ENCODE measurements at places on chromosomes 7 and 10.

GRCh38 chr10:63421591-63421990 lies 44.2 kb downstream of the JMJD1C start:
- no peak for DNase-seq

DNA sequence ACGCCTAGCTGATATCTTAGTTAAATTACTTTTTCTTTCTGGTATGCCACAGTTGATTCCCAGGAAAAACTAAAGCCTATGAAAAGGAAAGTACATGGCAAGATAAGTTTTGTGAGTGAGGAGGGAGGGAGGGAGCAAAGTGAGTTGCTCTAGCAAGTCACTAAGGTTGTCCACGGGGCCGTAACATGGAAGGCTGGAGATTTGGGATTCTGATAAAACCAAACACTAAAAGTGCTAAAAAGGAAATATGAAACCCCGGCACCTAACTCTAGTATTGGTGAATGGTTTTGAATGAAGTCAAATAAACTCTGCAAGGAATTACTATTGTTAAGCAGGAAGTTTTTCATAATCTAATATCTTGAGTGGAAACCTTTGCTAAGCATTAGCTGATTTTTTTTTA lies 1.7 kb downstream of the AGR2 start:
- DNase-seq: no peak

DNA sequence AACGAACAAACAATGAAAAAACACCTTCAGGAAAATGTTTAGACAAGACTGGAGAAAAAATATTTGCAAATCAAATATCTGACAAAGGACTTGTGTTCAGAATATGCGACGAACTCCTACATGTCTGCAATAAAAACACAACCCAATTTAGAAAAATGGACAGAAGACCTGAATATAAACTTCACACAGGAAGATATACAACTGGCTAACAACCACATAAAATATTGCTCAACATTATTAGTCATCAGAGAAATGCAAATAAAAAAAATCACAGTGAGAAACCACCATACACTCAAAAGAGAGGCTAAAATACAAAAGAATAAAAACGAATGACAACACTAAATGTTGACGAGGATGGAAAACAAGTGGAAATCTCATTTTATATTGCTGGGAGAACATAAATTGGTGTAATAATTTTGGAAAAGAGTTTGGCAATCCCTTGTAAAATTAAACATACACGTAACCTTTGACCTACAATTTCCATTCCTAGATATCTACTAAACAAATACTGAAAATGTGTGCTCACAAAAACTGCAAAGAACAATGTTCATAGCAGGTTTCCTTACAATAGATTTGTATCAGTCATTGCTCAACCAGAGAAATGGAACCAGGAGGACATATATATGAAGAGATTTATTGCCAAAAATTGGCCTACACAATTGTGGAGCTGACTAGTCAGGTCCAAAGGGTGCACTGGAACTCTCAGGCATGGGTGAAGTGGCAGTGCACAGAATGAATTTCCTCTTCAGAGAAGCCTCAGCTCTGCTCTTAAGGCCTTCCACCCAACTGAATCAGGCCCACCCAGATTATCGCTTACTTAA lies 82.9 kb upstream of the OGDHL start:
- no peak for DNase-seq

DNA sequence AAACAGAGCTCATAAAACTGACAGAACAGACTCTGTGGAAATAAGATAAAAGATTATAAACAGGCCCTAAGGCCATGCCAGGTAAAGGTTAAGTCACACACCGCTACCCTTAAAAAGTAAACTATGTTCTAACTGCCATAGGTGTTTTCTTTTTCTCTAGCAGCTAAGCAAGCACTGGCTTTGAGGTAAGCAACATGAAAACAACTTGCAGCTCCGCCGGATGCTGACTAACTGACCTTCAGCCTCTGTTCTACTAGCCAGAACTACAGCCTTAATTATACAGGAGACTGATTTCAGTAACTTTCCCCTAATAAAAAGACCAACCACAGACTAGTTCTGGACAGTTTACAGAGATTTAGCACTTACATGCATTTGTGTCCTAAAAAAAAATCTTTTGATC lies 708.3 kb downstream of the CCSER2 start:
- no peak for DNase-seq

DNA sequence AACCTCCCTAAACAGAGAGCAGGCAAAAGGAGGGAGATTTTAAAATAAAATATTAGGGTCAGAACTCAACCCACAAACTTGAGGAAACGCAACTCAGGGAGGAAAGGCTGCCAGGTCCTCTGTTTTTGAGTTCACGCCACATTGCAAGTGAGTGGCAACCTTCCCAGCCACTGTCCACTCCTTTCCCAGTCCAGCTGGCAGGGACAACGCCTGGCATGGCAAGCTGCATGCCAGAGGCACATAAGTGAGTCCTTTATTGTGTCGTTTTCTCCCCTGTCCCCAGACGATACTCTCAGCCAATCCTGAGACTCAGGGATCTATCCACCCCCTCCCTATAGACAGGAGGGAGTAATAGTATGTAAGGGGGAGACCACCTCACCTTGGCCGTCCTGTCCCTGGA lies 22.4 kb downstream of the FBXW4 start:
- no peak for DNase-seq

DNA sequence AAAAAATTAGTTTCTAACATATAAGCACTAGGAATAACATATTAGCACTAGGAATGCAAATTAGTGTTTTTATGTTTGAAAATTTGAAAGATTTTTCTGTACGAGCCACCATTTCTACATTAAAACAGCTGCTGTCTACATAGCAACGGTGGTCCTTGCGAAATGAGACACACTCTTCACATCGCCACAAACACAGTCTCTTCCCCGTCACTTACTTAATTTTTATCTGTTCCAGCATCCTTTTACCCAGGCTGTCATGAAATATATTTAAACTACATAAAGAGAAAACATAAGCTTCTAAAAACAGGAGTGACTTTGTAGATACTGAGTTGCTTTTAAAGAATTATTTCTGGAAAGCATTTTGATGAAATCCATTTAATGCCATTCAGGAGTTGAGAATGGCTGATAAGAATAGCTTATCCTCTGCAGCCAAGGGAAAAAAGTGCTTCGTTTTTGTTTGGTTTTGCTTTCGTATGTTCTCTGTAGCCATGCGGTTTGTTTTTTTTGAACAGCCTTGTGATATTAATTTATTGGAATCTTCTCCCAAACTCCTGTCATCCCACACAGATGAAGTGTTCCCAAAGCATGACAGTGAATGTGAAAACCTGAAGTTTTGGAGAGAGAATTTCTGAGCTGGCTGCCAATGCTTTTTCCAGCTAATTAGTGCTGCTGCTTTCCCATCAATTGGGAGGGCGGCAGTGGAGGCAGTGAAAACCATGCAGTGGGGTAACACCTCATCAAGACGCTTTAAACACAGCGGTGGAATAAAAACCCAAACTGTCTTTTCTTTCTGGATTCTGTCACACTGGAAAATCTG lies 603.7 kb upstream of the ADARB2 start:
- no peak for DNase-seq

DNA sequence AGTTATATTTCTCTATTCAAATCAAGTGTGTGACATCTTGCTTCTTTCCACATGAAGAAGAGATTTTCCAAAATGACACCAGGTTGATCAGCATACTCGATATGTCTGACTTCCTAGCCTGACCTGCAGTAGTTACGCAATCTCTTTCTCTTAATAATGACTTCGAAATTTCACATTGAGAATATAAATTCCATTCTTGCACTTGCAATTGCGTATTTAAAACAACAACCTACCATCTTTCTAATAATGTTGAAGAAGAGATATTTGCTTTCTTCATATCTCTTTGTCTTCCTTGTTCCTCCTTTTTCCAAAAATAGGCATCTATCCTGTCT lies 276.3 kb downstream of the CSTF2T start:
- no peak for DNase-seq
